ENCODE measurements at places on chromosomes 6 and 20.

DNA sequence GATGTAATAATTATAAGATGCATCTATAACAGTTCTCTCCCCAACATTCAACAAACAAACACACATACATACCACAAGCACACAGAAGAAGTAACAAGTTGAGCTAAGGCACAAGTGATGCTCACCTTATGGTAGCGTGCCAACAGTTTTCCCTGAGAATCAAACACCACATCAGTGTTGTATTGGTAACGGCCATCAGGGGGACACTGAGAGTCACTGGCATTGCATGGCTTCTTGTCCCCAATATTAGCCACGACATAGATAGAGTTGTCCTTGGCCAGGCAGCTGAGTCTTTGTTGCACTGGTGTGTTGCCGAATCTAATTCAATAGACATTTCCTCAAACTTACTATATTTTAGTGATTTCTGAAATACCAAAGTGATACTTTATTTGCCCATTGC, 14.8 kb upstream of the VNN1 start:
- no peak for DNase-seq

DNA sequence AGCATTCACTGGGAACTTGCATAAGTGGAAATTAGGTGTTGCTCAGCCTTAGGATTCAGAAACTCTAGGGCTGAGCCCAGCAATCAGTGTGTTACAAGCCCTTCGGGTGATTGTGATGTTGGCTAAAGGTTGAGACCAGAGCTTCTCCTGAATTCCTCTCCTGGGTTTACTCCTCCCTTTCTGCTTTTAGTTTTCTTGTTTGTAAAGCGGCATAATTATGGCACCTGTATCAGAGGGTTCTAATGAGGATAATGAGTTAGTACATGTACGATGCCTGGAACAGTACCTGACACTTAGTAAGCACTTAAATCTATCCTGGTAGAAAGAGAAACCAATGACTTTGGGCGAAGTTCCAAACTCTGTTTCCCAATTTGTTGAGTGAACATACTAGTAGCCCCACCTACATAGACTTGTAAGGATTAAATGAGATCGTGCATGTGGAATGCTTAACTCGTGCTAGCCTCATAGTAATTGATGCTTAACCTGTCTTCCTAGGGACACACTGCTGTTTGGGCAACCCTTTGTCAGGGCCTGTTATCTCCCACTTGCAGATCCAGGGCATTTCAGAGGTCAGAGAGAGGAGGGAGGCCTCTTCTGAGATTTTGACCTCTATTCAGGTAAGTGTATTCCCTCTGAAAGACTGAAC, 932 bp upstream of the EZR start:
- no peak for DNase-seq

- no peak for DNase-seq
These were observed 19.6 kb downstream of the NT5E start for GRCh38 chr6:85469276-85470022.

DNA sequence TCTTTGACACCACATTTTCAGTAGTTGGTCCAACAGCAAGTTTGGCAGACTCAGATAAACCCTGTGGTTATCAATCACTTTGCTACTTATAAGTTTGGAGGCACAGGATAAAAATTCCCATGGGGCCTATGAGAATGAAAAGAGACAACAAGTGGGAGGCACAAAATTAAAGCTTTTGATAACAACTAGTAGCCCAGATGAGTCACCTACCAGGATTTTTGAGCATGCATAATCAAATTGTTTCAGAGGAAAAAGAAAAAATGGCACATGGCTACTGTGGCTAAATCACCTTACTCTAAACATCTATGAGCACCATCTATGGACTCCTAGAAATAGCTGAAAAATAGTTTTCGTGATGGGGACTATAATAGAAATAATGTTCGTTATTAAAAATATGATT, 40.8 kb upstream of the BMP5 start:
- DNase-seq, result no peak

DNA sequence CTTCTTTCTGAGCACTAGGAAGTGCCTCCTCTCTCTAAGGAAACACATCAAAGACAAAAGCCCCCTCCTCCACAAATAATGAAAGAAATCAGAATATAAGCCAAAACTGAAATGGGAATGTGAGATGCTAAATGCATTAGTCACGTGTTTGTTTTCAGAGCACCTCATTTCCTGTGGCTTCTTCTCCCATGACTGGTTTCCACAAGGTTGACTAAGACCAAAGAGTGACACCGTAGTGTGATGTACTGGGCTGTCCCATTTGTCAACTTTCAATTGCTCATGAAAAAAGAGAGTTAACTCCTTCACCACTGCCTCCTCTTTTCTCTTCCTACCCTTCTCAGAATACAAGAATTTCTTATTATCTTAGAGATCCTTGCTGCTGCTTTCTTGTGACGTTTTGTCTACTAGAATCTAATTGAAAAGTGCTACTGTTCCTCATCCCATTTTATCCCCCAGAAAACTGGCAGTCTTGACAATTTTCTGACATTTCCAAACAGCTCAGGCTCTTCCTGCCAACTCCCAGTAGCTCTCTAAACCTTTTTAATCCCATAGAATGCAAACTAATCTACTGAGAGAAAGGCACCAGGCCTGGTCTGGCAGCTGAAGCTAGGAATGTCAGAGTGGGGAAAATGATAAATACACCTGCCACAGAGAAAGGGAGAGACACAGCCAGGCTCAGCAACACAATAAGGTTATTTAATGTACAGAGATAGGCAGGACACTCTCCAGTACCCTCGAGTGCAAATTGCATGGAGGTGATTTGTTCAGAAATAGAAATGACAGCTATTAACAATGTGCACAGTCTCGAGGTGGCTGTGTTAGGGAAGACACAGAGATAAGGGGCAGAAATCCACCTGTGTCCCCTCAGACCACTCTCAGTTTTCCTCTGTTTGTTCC, 671.7 kb upstream of the NRSN1 start:
- no peak for DNase-seq

GRCh38 chr6:111598181-111598580, 7.5 kb downstream of the TRAF3IP2 start:
- no peak for DNase-seq

- no peak for DNase-seq
These were observed 19.3 kb upstream of the SASH1 start for GRCh38 chr6:148323344-148323743.

GRCh38 chr6:132247381-132248159, 153.7 kb downstream of the MOXD1 start:
- DNase-seq, result no peak

All from NCI-H1694 treated with DMSO at 0.1 percent for 48 hours (cell line).